Heart right ventricle (tissue), 16 donors: ENCODE measurements at places on chromosomes 2 and 18.

GRCh38 chr2:60064687-60065389 is 488.6 kb downstream of the BCL11A start:
- no peak for DNase-seq
- H3K4me3 ChIP-seq: no peak overlapping the region
- H3K36me3 ChIP-seq: no peaks in the 10 kb centered on the region
- peaks cover 9% of the 10 kb centered on the region for H3K4me1 ChIP-seq

GRCh38 chr2:197033222-197033621 is 106.7 kb upstream of the PGAP1 start:
- no peak overlapping the region for H3K27ac ChIP-seq
- DNase-seq: no peak
- H3K27me3 ChIP-seq: no peaks in the 10 kb centered on the region
- no peak overlapping the region for H3K4me3 ChIP-seq
- peaks cover 9% of the 10 kb centered on the region for H3K4me1 ChIP-seq

DNA sequence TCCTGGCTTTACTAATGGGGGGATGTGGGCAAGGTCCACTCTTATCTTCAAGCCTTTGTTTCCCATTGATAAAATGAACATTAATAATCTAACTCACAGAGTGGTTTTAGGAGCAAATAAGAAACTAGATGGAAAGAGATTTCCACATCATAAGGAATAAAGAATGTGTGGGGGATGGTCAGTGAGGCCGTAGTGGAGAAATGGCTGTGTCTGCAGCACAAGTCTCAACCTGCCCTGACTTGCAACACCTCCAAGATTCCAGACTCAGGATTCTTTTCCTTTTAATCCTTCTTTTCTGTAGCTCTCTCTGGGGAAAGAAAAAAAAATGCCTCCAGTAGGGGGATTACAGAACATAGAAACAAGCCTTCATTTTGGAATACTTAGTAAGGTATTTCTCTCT is 124.2 kb upstream of the MEX3C start:
- H3K27ac ChIP-seq: no peak overlapping the region
- no peaks in the 10 kb centered on the region for H3K4me1 ChIP-seq
- H3K36me3 ChIP-seq: no peaks in the 10 kb centered on the region
- H3K4me3 ChIP-seq: no peak overlapping the region
- no peak for DNase-seq
- no peaks in the 10 kb centered on the region for H3K27me3 ChIP-seq

- H3K36me3 ChIP-seq: no peaks in the 10 kb centered on the region
- no peak for DNase-seq
- H3K4me1 ChIP-seq: no peaks in the 10 kb centered on the region
- no peaks in the 10 kb centered on the region for H3K27me3 ChIP-seq
- no peak overlapping the region for H3K27ac ChIP-seq
Observed at GRCh38 chr2:12910431-12910830, 193.7 kb downstream of the TRIB2 start.

DNA sequence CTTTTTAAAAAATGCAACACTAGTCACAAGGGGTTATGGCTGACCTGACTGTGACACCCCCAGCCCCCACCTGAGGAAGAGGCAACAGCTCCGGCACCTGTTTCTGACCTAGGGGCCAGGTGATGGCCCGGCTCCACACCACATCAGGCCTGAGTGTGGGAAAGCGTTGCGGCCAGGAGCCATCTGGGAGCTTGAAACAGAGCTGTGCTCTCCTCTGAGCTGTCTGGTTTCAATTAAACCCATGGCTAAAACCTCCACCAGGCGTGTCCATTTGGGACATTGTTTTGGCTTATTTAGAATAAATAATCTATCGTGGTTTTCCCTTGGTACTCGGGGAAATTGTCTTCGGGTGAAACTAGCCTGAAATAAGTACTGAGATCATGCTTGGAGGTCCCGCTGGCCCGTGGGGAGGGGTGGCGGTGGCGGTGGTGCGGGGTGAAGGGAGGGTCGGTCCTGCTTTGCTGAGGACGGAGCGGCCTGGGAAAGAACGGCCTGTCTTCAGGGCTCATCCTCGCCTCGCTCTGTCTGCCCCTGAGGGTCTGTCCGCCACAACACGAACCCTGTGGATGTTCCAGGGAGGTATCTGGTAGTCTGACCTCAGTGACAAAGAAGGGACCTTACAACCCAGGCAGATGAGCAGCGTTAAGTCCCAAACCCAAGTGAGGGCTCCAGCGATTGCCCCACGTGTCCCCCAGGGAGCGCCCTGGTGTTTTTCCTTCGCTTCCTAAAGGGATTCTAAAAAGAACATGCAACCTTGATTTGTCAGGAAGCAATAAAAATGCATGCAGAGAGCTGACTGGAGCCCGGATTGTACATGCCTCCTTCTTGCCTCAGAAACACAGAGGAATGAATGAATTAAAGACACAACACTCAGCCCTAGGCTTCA is 58.7 kb downstream of the IL1RL2 start:
- peaks cover 1% of the 10 kb centered on the region for H3K4me1 ChIP-seq
- peak overlapping the region; percentile 6 for H3K4me3 ChIP-seq
- no peaks in the 10 kb centered on the region for H3K36me3 ChIP-seq
- H3K27ac ChIP-seq: no peak overlapping the region
